ENCODE measurements at places on chromosomes 4 and X.

GRCh38 chrX:45794323-45794994 is 593.8 kb upstream of the DIPK2B start:
- no peak for DNase-seq

GRCh38 chr4:138311771-138312535 is 69.8 kb upstream of the SLC7A11 start:
- DNase-seq = no peak

- no peak for DNase-seq
Observed at GRCh38 chr4:3640587-3640962, 108.4 kb upstream of the LRPAP1 start.

DNA sequence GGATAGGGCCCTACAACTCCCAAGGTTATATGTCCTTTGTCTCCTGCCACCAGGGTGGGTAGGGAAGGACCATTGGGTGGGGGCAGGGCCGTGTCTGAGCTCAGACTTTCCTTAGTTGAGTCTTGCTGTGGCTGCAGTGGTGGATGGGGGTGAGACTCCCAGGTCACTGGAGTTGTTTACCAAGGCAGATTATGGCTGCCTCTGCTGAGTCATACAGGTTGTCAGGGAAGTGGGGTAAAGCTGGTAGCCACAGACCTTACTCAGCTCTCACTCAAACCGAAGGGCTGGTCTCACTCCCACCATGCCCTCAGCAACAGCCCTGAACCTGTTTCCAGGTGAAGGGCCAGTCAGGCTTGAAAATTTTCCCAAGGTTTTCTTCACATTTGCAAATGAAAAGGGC is 58.8 kb upstream of the FAAH2 start:
- DNase-seq = no peak

DNA sequence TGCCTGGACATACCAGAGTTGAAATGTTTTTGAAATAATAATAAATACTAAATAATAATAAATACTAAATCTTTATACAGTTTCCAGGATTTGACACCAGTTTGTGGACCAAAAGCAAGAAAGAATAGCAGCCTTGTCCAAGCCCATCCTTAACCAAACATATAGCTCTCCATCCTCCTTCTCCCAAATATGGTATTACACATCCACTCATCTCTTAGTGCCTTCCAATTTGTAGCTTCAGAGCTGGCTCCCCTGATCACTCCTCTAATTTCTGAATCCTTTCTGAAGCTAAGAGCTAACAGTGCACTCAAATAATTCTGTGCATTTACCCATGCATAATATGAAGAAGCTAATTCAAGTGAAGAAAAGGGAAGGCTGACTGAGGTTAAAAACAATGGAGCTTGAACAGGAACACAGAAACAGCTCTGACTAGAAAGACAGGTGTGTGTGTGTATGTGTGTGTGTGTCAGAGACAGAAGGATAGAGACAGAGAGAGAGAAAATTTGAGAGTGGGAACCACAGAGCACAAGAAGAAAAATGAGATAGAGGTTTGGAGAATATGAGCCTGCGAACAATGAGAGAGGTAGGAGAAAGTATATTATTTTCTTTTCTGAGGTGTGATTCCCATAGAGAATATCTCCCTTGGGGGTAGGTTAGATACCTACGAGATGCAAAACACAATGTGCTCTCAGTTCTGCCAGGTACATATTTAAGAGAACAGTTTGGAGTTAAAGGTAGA is 123.5 kb downstream of the CAMK2D start:
- DNase-seq = no peak

DNA sequence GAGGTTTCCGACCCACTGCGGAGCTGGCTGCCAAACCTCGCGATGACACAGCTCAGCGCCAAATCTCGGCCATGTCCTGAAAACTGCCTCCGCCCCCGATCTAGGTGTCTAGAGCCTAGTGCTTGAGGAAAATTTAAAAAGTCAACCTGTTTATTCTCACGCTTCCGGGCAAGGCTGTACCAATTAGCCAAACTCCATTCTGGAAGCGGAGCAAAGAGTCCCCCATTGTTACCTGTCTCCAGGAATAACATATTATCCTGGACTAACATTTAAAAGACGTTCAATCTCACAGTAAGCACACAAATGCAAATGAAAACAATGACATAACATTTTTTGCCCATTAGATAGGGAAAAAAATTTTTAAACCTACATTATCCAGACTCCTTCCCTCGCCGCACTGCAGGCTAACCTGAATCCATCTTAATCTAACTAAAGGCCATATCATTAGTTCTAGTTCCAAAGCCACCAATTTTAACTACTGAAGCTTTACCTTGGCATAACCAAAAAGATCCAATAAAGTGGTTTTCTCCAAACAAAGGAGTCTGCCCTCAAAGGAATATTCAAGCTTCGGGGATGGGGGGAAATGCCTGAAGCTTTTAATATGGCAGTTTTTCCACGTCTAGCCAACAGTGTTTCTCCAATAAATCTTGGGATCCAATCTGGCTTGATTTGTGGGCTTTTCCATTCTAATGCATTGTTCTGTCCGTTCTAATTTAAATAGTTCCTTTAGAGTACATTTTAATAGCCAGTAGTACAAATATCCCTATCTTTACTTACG is 1.9 kb downstream of the HUWE1 start:
- DNase-seq = no peak

GRCh38 chrX:63503541-63503940 is 152.4 kb upstream of the SPIN4 start:
- no peak for DNase-seq

- DNase-seq = no peak
Observed at GRCh38 chr4:67899096-67899495, 15.3 kb upstream of the TMPRSS11D start.

DNA sequence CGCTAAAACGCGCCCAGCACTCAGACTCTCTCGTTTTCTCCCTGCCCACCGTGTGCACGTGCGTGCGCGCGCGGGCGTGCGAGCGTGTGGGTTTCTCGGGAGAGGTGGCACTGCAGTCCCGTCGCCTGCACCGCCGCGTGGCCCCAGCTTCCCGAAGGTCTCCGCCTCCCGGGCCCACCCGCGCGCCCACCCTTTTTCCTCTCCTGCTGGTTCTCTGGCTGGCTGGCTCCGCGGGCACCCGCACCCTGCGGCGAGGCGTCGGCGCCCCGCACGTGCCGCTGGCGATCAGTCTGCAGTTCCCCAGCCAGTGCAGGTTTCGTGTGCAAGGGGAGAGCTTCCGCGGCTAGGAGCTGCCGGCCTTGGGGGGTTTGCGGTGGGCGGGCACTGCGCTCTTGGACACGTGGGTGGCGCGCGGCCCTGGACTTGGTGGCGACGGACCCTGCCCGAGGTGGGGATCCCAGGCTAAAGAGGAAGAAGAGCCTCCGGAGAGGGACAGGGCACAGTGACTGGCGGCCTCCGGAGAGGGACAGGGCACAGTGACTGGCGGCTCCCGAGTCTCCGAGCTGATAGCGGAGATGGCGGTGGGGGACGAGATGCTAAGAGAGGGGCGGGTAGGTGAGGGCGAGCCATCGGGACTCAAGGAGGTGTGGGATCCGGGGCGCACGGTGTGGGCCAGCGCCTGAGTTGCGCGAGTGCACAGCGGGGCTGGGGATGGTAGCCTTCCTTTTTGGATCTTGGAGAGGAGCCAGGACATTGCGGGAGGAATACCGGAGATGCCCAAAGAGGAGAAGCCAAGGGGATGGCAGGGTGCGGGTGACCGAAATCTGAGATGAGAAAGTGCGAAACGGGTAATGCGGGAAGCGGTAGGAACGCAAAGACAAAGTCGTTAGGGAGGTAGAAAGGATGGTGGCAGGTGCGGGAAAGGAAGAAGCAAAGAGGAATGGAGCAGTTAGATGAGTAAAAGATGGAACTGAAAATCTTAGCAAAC is at the start of gene FAM184B:
Gene FAM184B (minus strand): TSS at position 322 of the 988 bp plus-strand sequence. CDS start 322 bp downstream, outside the sequence.
- DNase-seq = no peak

GRCh38 chr4:13601048-13601447 is 26.5 kb downstream of the BOD1L1 start:
- no peak for DNase-seq
